ENCODE measurements at places on chromosomes 2 and 18. TPM values are rescaled to one million over a fixed set of nuclear protein-coding genes. Genes with fewer than 3 reads are reported as not detected.

GRCh38 chr18:79393635-79394533 lies 1.8 kb upstream of the NFATC1 start:
- peak; percentile 65 for DNase-seq

DNA sequence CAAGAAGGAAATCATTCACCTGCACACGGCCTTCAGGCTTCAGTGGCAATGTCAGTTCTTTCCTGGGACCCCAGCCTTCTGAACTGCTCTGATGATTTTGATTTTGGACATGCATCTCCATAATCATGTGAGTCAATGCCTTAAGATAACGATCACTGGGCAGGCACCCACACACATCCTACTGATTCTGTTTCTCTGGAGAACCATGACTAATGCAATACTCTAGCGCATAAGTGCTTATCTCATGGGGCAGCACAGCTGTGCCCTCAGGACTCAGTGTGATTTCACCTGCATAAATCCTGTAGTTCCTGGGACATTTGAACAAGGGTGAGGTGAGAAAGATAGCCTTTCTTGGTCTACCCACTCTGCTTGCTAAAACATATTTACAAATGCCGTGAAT lies 144.6 kb downstream of the AKAIN1 start:
- no peak for DNase-seq

The RAB11FIP5 gene
- 33.7 TPM for total RNA-seq

DNA sequence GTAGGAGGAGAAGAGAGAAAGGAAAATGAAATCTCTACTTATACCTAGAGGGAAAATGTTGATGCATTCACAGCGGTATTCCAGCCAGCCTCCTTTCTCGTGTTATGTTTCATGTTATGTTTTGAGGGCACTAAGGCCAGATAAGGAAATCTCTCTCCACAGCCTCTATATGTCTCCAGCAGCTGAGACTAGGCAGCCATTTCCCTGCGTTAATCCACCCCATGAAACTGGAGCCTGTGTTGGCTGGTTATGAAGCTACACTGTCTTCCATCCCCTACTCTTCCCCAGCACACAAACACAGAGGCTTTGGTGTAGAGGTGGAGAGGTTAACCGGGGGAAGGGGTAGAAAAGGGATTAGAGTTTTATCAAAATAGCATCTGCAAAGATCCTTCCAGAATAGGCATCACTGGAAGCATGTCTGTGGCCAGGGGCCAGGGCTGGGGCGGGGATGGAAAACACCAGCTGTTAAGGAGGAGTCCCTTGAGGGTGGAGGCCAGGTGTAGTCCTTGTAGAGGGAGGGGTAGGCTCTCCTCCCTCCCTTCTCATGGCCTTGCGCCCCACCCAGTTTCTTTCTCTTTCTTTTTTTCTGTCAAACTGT lies 100.9 kb upstream of the TNP1 start:
- DNase-seq, result no peak

GRCh38 chr2:66596256-66596655 lies 161.3 kb downstream of the MEIS1 start:
- peak; percentile 80 for DNase-seq

DNA sequence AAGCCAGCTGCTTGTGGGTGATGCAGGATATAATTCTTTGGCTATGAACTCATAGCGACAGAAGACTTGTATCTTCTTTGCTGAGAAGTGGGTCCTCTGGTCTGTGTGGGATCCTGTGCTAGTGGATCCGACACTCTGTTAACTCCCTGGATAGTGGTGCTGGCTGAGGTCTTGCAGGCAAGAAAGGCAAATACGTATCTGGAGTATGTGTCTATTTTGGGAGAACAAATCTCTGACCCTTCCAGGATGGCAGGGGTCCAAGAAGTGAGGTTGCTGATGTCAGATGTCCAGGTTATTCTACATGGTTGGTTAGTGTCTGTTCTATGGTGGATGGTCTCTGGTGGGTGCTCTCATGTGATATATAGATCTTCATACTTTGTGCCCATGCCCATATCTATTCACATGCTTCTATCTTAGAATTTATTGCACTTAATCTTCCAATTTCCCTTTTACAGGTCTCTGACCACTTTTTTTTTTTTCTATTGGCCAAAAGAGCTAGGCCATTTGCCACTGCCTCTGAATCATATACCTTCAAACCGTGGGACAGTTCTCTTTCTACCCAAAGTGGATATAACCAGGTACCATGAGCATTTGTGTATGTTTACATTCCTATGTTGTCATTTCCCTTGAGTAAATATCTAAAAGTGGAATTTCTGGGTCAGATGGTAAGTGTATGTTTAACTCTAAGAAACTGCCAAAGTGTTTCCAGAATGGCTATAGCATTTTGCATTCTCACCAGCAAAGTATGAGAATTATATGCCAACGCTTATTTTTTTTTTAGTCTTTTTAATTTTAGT lies 45.1 kb upstream of the RBMS1 start:
- DNase-seq, result no peak

The GPAT2 gene
- not detected for total RNA-seq

The MXD1 gene
- total RNA-seq, result 0.83 TPM

- peak; percentile 52 for DNase-seq
Observed at GRCh38 chr2:67656875-67657274, 259.7 kb downstream of the ETAA1 start.

The ASXL3 gene
- total RNA-seq, result under 0.01 TPM

GRCh38 chr2:60560734-60561644 lies 7.5 kb upstream of the BCL11A start:
- DNase-seq, result no peak

The DDX1 gene
- 78.4 TPM for total RNA-seq

- DNase-seq, result no peak
Observed at GRCh38 chr2:45874344-45874743, 222.9 kb downstream of the PRKCE start.

Measured in LHCN-M2 (cell line).